Stimulated activated CD8-positive, alpha-beta memory T cell treated with anti-CD3 and anti-CD28 coated beads, Interleukin-4, amount 100 ng/mL, for 24 hours (primary cell): ENCODE measurements at places on chromosomes 6 and 20.

- DNase-seq = no peak
Measured at GRCh38 chr6:149015535-149016525, 269.0 kb downstream of the UST start.

- no peak for DNase-seq
Measured at GRCh38 chr6:41674231-41675000, 36.1 kb downstream of the MDFI start.

DNA sequence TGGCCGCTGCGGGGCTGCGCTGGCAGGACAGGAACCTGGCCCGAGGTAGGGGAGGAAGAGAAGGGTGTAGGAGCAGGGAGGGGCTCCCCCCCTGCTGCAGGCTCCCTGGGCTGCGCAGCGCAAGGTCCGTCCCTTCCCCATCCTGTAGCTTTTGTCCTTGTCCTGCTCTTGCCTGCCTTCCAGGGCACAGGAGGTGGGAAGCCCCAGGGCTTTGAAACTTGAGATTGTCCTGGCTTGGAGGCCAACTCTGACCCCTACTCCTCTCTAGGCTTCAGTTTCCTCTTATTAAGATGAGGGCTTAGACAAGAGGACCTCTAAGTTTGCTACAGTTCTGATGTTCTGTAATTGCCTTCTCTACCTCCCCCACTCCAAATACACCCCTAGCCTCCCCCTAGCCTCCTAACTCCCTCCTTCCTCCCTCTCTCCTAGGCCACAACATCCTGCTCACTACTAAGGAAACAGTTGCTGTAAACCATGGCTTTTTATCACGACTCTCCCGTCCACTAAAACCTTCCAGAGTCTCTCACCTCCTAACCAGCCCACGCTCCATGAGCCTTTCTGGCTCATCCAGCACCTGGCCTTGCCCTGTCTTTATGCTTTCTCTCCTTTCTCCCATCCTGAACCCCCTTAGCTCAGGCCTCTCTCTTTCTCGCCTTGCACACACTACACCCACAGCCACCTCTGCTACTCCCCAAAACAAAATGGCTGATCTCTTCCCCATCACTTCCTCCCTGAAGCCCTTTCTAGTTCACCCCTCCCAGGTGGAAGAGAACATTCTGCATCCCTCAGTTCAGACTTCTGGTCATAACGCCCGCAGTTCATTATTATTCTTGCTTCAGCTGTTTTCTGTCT, 10.2 kb downstream of the UNC5CL start:
- DNase-seq = no peak

- no peak for DNase-seq
Measured at GRCh38 chr6:108260126-108260808, 573 bp downstream of the SNX3 start.

DNA sequence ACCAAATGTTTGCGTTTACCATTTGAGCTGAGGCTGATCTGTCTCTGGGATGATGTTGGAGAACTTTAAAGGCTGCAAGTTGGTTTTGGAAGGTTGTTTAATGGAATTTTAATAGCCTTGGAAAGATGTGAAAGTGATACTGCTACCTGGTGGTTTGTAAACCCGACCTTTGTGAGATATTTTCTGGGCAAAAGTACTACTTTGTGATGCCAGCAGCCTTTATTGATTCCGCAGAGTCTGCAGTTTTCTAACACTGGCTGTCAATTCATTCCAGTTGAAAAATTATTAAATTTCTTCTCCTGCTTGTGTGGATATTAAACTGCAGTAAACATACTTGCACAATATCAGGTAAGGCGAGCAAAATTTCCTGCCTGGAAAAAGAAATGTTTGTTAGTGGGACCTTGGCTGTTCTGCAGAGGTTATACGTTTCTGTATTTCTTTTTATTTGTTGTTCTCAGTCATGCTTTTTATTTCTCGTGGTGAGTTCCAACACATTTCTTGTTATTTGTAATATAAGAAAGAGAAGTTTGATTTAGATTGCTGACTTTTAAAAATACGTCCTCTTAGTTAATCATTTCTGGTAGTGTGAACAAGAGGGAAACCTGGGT, 322.5 kb downstream of the CDKAL1 start:
- DNase-seq = no peak

GRCh38 chr20:17530716-17531664, at the start of gene BFSP1:
TSS of gene BFSP1 (minus strand) at chr20:17531379. CDS start at chr20:17531329, 50 bp downstream.
- peak; percentile 27 for DNase-seq

- DNase-seq = no peak
Measured at GRCh38 chr6:7390226-7390878, 744 bp downstream of the RIOK1 start.

- DNase-seq = no peak
Measured at GRCh38 chr6:166553563-166554271, 32.8 kb downstream of the RAMACL start.

DNA sequence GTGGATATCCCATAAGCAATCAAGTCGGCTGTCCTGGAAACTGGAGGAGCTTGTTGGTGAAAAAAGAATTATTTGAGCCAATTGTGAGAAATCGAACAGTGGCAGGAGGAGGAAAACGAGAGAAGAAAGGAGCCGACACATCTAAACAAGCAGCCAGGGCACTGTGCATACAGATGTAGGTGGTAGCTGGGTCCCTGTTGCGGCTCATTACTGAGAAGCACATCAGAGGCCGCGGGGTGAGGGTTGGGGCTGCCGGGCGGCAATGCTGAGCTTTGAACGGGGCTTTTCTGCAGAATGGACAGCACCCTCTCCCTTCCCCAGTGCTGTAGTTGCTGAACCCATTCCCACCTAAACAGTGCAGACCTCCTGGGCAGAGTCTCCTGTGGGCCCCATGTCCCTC, 4.1 kb upstream of the LEMD2 start:
- DNase-seq = no peak

DNA sequence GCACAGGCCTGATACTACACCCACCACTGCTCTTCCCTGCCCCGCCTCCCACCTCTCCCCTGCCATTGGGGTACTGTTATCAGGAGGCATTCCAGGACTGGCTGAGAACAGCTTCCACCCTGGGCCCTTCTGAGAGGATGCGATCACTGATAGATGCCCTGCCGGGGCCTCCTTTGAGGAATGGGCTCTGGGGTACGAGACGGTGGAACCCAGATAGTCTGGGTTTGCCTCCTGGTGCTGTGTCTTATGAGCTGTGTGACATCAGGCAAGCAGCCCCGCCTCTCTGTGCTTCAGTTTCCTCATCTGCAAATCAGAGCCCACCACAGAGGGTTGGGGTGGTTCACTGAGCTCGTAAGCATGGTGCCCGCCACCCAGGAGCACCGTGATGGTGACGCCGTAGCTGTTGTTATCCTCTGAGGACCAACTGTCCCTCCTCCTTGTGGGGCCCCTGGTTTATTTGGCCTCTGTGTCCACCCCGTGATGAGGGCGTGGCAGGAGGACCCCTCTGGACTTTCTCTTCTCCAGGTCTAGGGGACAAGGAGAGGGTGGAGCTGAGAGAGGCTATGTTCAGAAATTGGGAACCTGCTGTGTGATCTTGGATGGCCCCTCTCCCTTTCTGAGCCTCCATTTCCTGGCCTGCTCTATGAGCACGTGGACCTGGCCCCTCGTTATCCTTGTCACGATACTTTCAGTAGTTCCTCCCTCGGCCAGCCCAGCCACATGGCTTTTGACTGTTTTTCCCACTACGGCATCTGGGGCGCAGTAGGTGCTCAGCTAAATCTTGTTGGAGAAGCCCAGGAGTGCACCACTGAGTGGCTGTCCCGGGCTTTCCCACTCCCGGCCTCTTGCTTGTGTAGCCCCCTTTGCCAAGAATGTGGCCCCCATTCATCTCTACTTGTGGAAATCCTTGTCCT, 18.3 kb downstream of the SRC start:
- DNase-seq = no peak

- DNase-seq = peak; percentile 53
Measured at GRCh38 chr20:8018958-8019245, 659 bp downstream of the TMX4 start.

DNA sequence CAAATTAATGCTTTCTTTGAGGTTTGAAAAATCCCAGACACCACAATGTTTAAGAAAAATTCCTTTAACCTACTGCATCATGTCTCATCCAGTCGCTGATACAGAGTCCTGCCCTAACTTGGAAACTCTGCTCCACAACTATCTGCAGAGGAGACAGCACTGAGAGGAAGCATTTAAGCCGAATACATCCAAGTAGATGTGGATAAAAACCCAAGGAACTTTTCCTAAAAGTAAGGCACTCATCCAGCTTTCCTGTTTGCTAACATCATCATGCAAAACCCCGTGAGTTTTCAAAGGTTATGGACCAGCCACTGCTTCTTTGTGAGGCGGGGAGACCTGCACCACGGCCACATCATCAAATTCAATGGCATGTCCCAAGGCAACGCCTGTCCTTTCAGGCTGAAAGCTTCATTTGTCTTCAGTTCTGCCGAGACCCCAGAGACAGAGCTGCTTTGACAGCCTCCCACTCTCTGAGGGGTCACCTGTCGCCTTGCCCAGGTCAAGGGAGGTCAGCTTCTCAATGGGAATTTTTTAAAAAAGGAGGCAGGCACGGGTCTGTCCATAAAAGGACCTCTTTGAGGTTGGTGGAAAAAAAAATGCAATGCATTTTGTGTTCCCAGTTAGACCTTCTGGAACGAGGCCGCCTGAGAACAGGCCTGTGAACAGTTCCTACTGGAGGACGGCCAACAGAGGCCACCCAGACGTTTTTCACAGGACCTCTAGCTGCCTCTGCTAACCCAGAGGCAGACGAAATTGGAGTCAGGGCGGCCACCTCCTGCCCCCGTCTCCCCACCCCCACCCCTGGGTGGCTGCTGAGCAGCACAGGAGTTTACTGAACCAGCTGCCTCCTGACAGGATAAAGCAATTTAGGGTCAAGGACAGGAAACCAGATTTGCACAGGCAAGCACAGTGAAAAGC, 142.5 kb upstream of the HDDC2 start:
- no peak for DNase-seq

GRCh38 chr20:55761100-55761499, 244.2 kb downstream of the CBLN4 start:
- DNase-seq = no peak

GRCh38 chr20:40016890-40017289, 672.1 kb downstream of the MAFB start:
- DNase-seq = no peak

DNA sequence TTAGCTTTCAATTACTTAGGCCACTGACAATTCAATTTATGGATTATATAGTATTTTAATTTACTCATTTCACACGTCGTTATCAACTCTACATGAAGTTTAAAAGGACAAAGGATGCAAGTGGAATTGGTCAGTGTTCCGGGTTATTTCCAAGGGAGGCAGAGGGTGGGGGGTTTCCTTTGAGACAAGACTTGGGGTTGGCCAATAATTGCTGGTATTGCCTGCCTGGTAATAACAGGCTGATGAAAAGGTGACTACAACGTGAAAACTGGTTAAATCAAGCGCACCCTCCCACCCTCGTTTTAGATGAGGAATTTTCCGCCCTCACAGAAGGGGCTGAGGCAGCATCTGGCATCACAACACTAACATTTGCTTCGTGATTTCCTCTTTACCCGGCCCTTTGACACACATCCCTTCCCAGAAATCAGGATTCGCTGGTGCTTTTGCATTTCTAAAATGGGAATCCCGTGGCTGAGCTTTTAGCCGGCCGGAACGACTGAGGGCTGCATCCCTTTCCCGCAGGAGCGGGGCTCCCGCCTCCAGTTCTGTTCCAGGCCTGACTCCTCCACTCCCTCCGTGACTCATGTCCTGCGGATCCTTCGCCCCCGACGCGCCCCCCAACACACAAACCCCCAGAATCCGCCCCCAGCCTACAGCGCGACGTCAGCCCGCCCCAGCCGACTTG, 999 bp upstream of the PIM1 start:
- no peak for DNase-seq

DNA sequence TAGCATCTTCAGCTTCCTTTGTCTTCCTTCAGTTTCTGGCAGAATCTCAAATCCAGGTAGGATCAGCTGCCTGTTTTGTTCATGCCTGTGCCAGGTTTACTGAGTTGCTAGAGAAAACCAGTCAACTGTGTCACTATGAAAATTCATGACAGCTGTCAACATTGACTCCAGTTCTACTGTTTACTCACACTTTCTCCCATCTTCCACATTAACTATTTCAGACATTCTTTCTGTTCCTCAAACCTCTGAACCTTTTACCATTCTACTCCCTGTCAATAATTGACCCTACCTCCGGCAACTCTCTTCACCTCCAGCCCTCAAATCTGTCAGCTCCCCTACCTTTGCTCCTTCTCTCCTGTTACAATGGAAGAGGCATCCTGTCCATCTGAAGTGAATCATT, 8.5 kb downstream of the ENPP4 start:
- no peak for DNase-seq

GRCh38 chr6:130178692-130179091, 44.1 kb downstream of the SAMD3 start:
- DNase-seq = no peak

GRCh38 chr6:147933224-147933623, 409.4 kb upstream of the SASH1 start:
- DNase-seq = no peak

GRCh38 chr6:141977782-141978181, 154.9 kb upstream of the GJE1 start:
- DNase-seq = no peak

- no peak for DNase-seq
Measured at GRCh38 chr6:148523551-148523950, 180.9 kb downstream of the SASH1 start.

- no peak for DNase-seq
Measured at GRCh38 chr6:11025921-11026635, 18.0 kb downstream of the ELOVL2 start.

- no peak for DNase-seq
Measured at GRCh38 chr6:132570221-132570777, at the start of gene TAAR6. TSS of gene TAAR6 (plus strand) at chr6:132570322. CDS start at chr6:132570322, 0 bp downstream.

DNA sequence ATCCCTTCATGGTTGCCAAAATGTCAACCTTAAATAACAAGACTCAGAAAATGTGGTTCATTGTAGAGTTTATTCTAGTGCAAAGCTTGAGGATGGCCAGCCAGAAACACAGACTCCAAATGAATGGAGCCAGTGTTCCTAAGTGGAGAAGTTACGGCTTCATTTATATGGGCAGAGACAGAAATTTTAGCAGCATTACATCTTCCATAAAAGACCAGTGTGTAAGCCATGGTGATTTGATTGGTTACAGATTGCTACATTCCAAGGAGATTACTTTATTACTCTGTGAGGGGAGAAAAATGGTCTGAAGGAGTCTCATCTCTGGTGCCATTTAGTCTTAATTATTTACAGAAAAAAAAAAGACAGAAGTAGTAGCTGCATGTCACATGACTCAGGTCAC, 97.8 kb downstream of the OTOR start:
- DNase-seq = no peak

DNA sequence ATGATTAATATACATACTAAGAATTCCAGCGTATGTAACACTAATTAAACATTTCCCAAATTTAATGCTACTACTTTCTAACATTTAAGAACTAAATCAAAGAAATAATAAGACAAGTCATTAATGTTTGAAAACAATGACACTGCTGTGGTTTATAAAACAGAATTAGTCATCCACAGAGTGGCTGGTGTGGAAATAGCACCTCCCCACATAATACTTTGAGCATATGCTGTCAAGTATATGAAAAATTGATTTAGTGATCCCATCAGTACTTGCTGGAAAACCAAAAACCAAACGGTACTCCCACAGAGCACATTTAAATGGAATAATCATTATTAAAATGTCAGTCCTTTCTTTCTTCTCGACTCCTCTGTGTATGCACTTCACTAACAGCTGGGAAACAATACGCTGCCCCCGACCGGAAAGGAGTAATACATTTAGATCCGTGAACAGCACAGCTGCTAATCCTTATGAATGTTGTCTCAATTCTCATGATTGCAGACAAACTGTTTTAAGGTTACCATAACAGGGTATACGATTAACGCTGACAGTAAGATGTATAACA, 78.4 kb downstream of the PREP start:
- no peak for DNase-seq

- DNase-seq = no peak
Measured at GRCh38 chr6:24330137-24330732, 27.6 kb downstream of the DCDC2 start.
